ENCODE measurements at places on chromosomes 6 and 20.

GRCh38 chr6:162385980-162386379 lies 341.6 kb downstream of the PRKN start:
- no peak for DNase-seq

- DNase-seq = no peak
Observed at GRCh38 chr6:96542702-96543101, 20.2 kb upstream of the FHL5 start.

DNA sequence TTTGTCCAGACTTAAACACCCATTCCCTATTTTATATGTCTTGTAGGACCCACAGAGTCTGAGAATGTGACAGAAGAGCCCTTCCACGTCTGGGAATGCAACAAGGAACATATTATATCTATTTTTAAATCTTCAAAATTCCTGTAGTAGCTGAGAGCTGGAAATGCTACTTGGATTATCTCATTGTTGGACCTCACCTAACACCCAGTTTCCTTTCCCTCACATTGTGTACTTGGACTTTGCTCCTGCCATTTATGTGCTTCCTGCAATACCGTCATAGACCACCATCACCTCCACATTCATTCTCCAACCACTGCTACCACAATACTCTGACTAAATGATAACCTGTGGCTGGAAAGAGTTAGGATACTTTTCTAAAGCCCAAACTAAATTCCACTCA lies 335.4 kb downstream of the COL12A1 start:
- DNase-seq = no peak

- no peak for DNase-seq
Observed at GRCh38 chr6:89404512-89404911, 7.6 kb downstream of the RRAGD start.

- peak; percentile 19 for DNase-seq
Observed at GRCh38 chr6:25309886-25310285, 30.7 kb downstream of the CARMIL1 start.

GRCh38 chr6:29827579-29828470 lies at the start of gene HLA-G:
HLA-G (plus strand) TSS chr6:29827825; CDS start chr6:29827845, 20 bp downstream.
- no peak for DNase-seq

DNA sequence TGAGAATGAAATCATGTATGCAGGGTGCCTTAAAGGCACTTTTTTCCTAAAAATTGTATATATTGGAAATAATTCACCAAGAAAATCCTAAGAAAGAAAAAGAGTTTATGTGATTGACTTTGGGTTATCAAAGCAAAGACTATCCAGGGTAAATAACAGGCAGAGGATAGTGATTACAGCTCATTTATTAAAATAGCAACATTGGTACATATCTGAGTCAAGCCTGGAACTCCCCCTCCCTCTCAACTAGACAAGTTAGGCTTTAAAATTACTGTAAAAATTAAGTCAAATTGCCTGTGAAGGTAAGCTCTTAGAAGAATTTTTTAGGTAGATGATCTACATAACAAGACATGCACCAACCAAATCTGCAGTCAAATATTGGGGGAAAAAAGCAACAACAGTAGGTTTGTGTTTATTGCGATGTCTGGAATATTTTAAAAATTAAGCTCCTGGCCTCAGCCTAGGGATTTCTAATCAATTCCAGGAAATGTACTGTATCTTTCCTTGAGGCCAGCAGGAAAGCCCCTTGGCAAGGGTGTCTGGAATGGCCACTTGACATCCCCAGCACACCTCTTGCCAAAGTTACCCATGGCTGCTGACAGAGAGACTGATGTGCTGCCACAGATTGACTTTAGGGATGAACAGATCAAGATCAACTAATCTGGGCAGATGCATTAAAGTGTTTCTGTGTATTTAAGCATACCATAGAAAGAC lies 31.2 kb upstream of the HBS1L start:
- no peak for DNase-seq

DNA sequence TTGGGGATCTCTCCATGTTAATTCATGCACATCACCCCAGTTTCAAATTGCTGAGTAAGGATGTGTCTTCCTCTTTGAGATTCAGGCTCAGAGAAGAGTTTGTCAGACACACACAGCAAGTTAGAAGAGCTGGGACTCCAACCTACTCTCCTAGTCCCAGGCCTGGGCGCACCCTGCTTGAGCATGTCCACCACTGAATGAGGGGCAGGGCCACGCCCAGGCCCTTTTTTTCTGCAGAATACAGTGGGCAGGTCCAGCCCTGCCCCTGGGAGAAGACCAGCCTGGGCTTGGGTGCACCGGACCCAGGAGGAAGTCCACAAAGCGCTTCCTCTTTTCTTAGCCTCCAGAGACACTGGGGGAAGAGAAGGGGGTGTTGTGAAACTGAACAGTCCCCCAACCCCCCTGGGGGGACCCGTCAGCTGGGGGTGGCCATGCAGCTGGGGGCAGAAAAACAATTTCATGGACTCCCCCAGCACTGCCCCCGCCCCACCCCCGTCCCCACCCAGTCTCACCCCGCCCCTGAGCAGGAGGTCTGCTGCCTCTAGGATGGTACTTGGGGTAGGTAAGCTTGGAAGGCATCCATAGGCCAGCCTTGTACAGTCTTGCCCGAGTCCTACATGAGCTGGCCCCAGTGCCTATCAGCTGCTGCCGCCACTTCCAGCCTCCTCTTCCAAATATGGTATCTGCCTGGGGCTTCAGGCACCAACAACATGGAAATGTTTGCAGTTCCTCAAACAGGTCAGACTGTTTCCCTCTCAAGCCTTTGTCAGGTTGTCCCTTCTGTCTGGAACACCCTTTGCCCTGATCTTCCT lies 11.7 kb upstream of the HCK start:
- no peak for DNase-seq

DNA sequence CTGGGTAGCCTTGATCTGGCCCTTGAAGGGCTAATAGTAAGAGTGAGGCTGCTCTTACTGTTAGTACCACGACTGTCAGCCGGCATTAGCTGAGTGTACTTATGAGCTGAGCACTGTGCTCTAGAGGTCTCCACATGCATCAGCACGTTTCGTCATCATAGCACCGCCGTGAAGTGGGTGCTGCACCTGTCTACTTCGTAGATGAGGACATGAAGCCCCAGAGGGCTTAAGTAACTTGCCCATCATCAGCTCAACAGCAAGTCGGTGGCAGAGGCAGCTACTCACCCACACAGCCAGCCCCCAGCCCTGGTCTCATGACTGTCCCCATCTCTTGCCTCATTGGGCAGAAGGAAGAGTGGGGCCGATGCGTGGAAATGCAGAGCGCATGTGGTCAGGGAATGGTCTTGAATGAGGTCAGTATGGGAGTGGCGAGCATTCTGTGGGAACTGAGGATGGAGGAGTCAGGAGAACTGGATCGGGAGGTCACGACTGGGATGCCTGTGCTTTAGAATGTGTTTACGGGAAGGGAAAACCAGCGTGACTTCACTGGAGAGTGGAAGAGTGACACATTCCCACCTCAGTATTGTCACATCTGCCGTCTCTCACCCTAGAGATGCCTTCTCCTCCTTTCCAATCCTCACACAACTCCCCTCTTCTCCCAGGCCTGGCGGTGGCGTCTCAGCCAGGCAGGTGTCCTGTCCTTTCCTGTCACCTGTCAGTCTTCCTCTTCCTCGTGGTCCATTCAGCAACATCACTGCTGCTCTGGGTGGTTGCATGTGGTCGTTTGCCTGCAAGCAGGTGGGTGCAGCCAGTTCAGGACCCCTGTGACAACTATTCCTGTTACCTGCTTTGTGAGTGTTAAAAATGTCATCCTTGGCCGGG lies 6.0 kb downstream of the SYTL3 start:
- DNase-seq = no peak

DNA sequence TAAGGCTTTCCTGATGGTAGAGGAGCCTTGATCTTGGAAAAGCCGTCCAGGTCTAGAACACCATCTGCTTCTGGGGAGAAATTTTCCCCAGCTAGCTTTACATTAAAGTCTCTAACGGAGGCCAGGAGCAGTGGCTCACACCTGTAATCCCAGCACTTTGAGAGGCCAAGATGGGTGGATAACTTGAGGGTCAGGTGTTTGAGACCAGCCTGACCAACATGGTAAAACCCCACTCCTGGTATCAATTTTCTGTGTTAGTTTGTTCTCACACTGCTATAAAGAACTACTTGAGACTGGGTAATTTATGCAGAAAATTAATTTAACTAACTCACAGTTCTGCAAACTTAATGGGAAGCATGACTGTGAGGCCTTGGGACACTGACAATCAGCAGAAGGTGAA lies 37.8 kb downstream of the FAM209B start:
- DNase-seq = no peak

DNA sequence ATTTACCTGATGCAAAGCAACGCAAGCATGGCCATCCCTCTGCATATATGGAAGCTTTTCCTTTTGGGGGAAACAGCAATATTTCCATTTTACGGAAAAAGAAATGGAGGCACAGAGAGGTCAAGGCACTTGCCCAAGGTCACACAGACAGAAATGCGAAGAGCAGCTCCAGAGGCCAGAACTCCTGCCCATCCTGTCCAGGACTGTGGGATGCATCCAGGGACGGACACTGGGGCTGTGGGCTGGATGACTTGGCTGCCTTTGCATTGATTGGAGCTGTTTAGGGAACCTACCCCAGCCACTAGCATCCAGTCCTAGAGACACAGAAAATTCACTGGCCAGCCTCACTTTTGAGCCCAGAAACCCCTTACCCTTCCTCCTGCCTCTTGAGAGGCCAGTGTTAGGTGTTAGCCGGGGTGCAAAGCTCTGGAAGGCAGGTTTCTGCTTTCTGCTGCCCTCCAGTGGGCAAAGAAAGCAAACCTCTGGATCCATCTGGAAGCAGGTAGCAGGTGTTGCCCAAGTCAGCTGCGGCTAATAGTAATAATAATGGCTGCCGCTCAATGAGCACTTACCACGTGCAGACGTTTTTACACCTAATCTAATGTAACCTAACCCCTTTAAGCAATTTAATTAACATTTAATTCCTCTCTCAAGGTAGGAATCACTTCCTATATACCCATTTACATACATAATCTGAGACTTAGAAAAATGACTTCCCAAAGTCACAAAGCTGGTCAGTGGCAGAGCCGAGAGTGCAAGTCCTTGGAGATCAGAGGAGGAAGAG lies 31.7 kb upstream of the CCN5 start:
- DNase-seq = no peak

DNA sequence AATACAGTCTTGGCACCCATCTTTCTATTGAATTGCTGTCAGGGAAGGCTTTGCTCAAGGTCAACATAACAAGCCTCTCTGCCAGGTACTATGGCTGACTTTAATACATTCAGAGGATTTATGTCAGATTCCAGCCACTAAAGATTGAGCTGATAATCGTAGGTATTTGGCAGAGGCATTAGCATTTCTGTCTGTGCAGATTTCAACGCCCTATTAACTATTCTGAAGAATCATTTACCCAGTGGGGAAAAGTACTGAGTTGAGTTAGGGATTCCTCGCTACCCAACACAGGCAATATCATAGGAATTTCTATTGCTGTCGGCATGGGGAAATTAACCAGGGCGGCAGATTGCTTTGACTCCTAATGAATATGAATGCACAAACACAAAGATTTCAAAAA lies 233.7 kb upstream of the SPTLC3 start:
- no peak for DNase-seq

DNA sequence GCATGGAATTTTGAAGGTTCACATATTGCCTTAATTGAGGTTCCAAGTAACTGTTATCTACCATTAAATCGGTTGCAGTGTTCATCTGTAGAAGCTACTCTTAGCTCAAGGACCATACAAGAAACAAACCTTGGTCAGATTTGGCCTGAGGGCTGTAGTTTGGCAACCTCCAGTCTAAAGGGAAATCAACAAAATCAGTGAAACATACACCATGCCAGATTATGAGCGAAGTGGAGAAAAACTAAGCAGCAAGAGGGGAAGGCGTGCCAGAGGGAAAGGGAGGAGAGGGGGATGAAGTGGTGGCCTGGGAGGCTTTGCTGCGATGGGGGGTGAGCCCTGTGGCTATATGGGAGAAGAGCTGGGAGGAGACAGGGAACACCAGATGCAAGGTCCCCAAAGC lies 8.8 kb upstream of the SNAI1 start:
- no peak for DNase-seq

GRCh38 chr6:88458662-88459061 lies 292.5 kb upstream of the CNR1 start:
- no peak for DNase-seq

GRCh38 chr20:6492271-6493055 lies 275.0 kb upstream of the BMP2 start:
- DNase-seq = no peak

GRCh38 chr6:11785774-11786579 lies 7.4 kb upstream of the ADTRP start:
- DNase-seq = no peak

DNA sequence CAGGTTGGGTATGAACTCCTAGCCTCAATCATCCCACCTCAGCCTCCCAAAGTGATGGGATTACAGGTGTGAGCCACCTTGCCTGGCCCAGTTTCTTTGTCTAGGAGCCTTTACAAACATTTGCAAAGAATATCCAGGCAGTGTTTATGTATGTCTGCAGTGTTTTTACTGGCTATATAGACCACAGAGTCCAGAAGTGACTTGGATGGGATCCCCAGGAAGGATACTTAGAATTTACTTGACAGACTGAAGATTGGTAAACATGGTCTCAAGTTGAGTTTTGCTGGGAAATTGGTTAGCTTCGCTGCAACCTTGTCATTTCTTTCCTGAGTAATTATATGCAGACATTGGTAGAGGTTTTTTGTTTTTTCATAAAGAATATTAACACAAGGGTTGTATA lies 23.8 kb downstream of the JARID2 start:
- no peak for DNase-seq

DNA sequence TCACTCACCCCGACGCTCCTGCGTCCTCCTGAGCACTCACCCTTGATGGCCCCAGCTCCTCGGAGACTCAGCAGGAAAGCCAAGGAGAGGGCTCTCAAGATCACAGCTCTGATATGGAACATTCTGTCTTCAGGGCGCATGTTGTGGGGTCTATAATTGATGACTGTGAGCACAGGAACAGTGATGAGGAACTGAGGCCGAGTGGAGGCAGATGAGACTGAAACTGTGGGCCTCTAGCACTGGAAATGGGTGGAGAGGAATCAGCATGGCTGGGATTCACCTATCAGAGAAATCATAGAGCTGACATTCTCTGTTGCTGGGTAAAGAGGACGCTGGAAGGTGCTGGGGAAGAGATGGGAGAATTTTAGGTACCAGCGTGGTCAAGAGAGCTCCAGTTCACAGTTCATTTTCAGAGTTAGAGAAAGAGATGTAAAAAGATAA lies at the start of gene HLA-DPA1:
TSS of gene HLA-DPA1 (minus strand) at position 219 of the 441 bp plus-strand sequence.
- no peak for DNase-seq

DNA sequence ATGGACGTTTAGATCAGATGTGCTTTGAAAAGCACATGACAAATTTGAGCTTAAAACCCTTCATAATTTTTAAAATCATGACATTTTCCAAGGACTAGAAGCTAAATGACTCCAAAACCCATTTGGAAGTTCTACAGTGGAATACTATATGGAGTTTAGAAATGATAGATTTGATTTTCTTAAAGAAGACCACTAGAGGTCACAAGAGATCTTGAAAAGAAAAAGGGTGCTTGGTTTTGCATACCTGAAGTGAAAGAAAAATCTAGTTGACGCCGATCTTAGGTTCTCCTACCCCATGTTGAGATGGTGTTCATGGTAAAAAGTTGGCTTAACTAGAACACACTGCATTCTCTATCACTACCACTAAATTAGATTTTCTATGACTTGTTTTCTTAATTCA lies 31.5 kb downstream of the CFAP61 start:
- no peak for DNase-seq

GRCh38 chr20:6993011-6993410 lies 225.5 kb downstream of the BMP2 start:
- no peak for DNase-seq

- no peak for DNase-seq
Observed at GRCh38 chr20:63103402-63104311, 96.9 kb upstream of the BHLHE23 start.

- DNase-seq = no peak
Observed at GRCh38 chr20:30489614-30490003, 767.9 kb upstream of the DEFB115 start.

- no peak for DNase-seq
Observed at GRCh38 chr6:39281312-39281980, 32.8 kb downstream of the KCNK17 start.
